Activated CD4-positive, alpha-beta T cell treated with anti-CD3 and anti-CD28 coated beads, Interleukin-2, amount 50 U/mL, for 16 hours (primary cell): ENCODE measurements at places on chromosomes 16 and 17.
A peak's percentile ranks its signal among the peaks of the same experiment; 100 is the strongest.

- DNase-seq: no peak
These were observed 2.4 kb downstream of the MON1B start for GRCh38 chr16:77193377-77193776.

DNA sequence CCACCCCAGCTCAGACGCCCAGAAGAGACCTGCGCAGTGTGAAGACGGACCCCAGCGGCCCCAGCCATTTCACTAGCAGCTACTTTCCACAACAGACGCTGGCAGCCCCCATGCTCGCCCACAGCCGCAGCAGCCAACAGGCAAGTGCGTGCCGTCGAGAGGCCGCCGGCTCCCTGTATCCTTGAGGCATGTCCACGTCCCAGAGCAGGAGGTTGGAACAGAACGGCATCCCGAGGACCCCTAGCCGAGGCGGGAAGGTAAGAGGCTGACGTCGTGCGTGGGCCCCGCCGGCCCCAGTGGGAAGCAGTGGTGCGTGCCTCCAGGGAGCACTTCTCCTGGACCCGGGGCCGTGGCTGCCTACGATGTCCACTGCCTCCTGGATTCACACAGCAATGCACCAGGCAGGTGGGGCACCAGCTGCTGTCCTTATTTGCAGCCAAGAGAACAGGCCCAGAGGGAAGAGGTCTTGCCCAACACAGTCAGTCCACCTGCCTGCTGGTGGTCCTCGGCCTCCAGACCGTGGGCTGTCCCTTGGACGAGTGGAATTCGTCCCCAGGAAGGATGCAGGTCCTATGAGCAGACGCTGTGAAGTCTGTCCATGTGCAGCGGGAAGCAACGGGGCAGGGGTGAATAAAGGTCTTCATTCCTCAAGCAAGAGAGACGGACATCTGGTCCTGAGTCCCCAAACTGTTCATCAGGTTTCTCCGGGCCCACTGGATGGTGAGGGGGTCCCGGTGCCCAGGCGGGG is 38.5 kb downstream of the SLC7A5 start:
- no peak for DNase-seq

DNA sequence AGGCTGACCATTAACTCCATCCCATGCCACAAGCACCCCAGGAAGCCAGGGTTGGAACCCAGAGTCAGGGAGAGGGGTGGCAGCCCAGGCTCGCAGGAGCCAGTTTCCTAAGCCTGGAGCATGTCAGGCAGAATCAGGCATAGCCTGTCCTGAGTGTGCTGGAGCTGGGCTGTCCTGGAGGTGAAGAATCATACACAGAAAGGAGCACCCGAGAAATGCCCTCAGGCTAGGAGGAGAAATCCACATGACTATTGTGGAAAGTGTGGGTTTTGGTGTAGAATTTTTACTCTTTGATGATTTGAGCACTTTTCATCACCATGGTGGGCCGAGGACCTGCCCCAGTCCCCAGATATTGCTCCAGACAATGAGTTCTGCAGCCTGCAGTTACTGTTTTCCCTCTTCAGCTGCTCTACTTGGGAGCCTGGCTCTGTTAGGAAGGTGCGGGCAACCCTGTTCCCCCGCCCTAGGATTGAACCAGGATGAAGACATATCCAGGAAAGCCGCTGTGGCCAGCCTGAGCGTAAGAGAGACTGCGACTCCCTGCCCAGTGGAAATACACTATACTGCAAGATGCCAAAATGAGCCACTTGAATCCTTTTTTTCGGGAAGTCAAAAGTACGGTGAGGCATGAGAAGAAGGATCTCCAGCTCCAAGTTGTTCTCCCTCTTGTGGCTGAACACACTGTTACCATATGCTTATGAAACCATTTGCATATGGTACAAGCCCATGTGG is 29.0 kb upstream of the HEATR6 start:
- DNase-seq: no peak

GRCh38 chr17:7538891-7539545 is 9.8 kb upstream of the TNFSF12 start:
- DNase-seq: no peak

GRCh38 chr16:68061396-68061795 is 23.8 kb upstream of the NFATC3 start:
- no peak for DNase-seq

- peak; percentile 75 for DNase-seq
These were observed 89.9 kb downstream of the C16orf78 start for GRCh38 chr16:49463529-49463928.

GRCh38 chr17:7259555-7259889 is 2.8 kb downstream of the CLDN7 start:
- DNase-seq: no peak
